ENCODE measurements at places on chromosomes 1 and 21.

DNA sequence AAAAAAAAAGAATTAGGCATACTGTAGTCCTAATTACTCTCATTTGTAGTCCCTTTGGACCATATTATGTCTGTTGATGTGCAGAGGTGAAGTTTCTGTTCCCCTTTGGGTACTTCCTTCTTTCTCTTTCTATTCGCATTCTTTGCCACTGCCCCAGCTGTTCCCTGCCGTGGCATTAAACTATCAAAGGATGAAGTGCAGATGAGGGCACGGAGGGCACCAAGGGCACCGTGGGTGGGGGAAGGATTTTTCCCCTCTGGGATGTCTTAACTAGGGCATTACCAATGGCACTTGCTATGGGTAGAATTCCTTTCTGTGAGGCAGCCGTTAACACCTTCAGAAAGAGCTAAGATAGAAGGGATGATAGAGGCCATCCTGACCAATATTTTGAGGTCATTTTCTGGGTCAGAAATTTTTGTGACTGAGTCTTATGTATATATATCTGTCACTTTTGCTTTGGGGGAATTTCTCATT is 4.9 kb upstream of the MAPKAPK2 start:
- DNase-seq: no peak

GRCh38 chr1:211641044-211641800 is 34.2 kb downstream of the NEK2 start:
- DNase-seq: no peak

- DNase-seq: no peak
Measured at GRCh38 chr1:229989591-229990248, 77.3 kb upstream of the GALNT2 start.

- DNase-seq: no peak
Measured at GRCh38 chr1:47590523-47591225, 152.8 kb downstream of the FOXD2 start.

DNA sequence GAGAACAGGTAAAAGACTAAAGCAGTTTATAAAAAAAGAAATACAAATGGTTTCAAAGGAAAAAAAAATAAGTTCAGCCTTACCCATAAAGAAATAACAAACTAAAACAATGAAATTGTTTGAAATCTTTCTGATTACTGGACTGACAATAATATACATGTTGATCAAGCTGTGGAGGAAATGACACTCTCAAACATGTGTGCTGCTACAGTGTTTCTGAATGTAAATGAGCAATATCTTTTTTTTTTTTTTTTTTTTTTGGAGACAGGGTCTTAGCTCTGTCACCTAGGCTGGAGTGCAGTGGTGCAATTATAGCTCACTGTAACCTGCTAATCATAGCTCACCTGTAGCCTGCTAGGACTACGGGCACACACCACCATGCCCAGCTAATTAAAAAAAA is 6.5 kb downstream of the EPS15 start:
- no peak for DNase-seq

DNA sequence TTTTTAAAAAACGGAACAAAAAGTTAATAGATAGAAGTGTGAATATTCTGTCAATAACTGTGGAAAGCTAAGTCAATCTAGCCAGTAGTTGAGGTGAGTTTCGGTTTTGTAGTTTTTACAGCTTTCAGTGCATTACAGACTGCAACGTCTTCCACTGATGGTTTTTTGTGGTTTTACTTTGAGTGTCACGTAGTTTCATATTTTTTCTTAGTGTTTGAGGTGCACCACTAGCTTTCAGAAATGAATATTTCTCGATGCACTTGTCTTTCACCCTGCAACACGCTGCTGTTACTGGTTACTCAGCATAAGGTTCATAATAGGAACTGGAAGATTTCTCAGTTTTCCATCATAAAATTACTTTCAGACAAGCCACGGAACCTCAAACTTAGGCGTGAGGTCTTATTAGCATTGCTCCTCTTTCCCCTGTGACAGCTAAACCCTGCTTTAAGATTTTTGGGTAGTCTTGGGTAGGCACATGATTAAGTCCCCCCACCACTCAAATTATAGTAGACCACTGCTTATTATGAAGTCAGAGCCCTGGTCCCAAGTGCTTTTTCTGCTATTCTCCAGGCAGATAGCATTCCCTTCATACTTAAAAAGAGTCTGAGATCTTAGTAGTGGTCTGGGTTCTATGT is 1412.7 kb downstream of the KCNT2 start:
- DNase-seq: no peak
